ENCODE measurements at places on chromosomes 3 and 15. TPM values are rescaled to one million over a fixed set of nuclear protein-coding genes. Genes with fewer than 3 reads are reported as not detected.

POLR2M gene
- total RNA-seq = 98.0 TPM

DNA sequence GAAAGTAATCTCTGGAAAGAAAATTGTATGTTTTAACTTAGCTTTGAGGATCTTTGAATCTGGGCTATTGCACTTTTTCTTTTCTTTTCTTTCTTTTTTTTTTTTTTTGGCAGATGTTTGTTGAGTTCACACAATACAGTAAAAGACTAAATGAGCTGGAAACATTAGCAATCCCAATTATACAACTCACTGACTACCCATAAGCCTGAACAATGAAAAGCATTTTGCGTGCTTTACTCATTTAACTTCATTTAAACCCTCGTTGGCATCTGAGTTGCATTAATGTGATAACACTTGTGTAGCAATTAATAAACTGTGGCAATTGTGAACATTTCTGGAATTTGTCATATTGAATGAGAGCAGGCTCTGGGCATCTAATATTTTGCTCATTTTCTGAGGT is 269.4 kb upstream of the RBMS3 start:
- H3K4me3 ChIP-seq = no peak overlapping the region
- no peaks in the 10 kb centered on the region for H3K36me3 ChIP-seq
- no peak overlapping the region for H3K27ac ChIP-seq
- H3K4me1 ChIP-seq = no peaks in the 10 kb centered on the region
- H3K27me3 ChIP-seq = no peaks in the 10 kb centered on the region

- no peaks in the 10 kb centered on the region for H3K27me3 ChIP-seq
- H3K4me1 ChIP-seq = no peaks in the 10 kb centered on the region
- H3K4me3 ChIP-seq = no peak overlapping the region
- no peak for DNase-seq
- H3K36me3 ChIP-seq = no peaks in the 10 kb centered on the region
Observed at GRCh38 chr15:101138913-101139880, 112.7 kb downstream of the CHSY1 start.

- H3K4me1 ChIP-seq = no peaks in the 10 kb centered on the region
- H3K27ac ChIP-seq = no peak overlapping the region
- DNase-seq = no peak
- H3K27me3 ChIP-seq = peaks cover 22% of the 10 kb centered on the region
- H3K36me3 ChIP-seq = no peaks in the 10 kb centered on the region
Observed at GRCh38 chr3:183249006-183249718, 3.9 kb upstream of the B3GNT5 start.

DNA sequence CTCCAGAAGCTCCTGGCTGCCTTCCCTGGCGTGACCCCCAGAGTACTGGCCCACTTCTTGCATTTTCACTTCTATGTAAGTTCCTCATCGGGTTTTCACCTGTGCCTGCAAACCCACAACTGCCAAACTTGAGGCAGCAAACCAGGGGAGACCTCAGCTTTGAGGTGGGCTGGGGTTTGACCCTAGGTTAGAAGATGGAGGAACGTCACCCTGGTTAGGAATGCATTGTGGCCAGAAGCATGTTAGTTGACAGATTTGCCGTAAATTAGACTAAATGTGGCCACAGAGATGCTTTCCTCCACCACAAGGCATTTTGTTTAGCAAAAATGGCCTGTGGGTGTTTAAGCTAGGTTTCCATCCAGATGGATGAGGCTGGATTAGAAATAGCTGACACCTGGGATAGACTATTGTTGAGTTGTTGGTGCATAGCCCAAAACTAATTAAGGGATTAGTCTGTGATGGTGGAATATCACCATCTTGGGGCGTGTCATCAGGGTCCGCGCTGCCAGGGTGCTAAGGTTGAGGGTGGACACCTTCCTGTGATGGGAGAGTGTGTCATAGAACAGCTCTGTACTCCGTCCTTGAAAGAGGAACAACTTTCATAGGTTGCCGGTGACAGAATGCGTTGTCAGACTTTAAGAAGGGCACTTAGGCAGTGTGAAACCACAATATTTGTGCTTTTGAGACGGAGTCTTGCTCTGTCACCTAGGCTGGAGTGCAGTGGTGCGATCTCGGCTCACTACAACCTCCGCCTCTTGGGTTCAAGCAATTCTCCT is 3.6 kb downstream of the NISCH start:
- H3K27ac ChIP-seq = no peak overlapping the region
- H3K4me3 ChIP-seq = no peak overlapping the region
- H3K27me3 ChIP-seq = no peaks in the 10 kb centered on the region
- H3K4me1 ChIP-seq = peaks cover 12% of the 10 kb centered on the region
- no peak for DNase-seq

GCNT3 gene
- not detected for total RNA-seq

FAM162A gene
- 28.8 TPM for total RNA-seq

TRIP4 gene
- 17.3 TPM for total RNA-seq

AGTR1 gene
- not detected for total RNA-seq

DNA sequence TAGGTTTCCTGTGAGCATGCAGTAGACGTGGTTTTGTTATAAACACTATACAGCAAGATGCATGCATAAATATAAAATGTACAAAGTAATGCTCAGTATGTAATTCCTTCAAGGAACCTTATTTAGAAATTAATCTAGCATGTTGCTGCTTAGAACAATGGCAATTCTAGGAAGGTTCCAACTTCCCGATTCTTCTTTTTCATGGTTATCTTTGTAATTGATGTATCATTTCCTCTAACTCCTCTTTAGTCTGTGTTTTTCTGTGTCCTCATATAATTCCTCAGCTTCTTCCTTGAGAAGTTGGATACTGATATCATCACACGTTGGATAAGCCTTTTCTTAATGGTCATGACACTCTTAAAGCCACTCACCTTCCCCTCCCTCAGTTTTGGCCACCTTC is 3.5 kb downstream of the TSEN2 start:
- H3K4me3 ChIP-seq = no peak overlapping the region
- H3K27ac ChIP-seq = no peak overlapping the region
- H3K27me3 ChIP-seq = no peaks in the 10 kb centered on the region
- peaks cover 23% of the 10 kb centered on the region for H3K4me1 ChIP-seq
- peaks cover 25% of the 10 kb centered on the region for H3K36me3 ChIP-seq
- no peak for DNase-seq

DNA sequence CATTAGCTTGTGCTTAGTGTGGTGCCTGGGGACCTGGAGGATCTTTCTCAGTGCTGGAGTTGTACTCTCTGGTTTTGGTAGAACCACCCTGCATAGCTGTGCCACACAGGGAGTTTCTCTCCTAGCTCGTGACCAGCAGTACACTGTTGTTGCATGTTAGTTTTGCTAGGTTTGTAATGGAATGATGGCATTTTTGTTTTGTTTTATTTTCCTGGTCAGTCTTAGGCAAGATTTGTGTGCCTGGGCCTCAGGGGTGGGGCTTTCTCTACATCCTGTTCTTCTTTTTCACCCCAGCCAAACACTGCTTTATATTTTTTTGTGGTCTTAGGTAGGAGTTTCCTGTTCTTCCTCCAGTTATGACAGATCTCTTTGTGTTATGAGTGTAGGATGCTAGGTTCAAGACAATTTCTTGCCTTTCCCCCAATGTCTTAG is 534.5 kb upstream of the KCNMB2 start:
- peaks cover 15% of the 10 kb centered on the region for H3K4me1 ChIP-seq
- no peaks in the 10 kb centered on the region for H3K36me3 ChIP-seq
- no peaks in the 10 kb centered on the region for H3K27me3 ChIP-seq
- peak overlapping the region; percentile 45 for H3K27ac ChIP-seq

RBMS3 gene
- total RNA-seq = 0.62 TPM

KNSTRN gene
- 4.8 TPM for total RNA-seq

GOLGA8S gene
- 0.30 TPM for total RNA-seq

ARHGEF3 gene
- total RNA-seq = 107 TPM

BRK1 gene
- total RNA-seq = 74.9 TPM

DNA sequence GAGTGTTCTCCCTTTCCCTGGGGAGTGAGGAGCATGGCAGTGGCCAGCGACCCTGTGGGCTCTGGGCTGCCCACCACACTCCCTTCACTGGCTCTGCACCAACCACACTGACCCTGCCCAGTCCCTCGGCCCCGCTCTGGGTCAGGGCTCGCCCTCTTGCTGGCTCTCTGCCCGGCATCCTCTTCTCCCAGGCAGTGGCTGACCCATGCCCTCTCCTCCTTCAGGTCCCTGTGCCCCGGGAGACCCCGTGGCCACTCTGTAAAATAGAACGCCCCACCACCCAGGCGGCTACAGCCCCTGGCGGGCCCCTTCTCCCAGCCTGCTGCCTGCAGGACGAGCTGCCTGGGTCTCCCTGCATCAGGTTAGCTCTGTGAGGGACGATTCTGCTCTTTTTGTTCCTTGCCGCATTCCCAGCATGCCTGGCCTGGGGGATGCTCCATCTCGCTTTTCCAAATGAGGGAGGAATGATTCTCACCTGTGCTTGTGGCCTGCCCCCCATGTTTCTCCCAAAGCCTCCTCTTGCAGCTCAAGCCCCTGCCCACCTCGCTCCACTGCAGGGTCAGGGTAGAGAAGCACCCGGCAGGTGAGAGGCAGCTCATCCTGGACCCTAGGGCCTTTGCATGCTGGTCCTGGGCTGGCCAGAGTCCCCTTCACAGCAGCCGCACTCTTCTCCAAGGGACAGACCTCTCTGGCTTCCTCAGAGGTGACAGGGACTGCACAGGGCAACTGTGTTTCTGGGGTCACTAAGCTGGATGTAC is 14.5 kb upstream of the CFAP100 start:
- H3K27ac ChIP-seq = no peak overlapping the region
- no peak overlapping the region for H3K4me3 ChIP-seq
- no peaks in the 10 kb centered on the region for H3K36me3 ChIP-seq
- H3K4me1 ChIP-seq = no peaks in the 10 kb centered on the region

- no peak overlapping the region for H3K27ac ChIP-seq
- H3K27me3 ChIP-seq = no peaks in the 10 kb centered on the region
- no peaks in the 10 kb centered on the region for H3K36me3 ChIP-seq
- peaks cover 2% of the 10 kb centered on the region for H3K4me1 ChIP-seq
- DNase-seq = no peak
- no peak overlapping the region for H3K4me3 ChIP-seq
Observed at GRCh38 chr3:71983694-71984093, 198.7 kb upstream of the PROK2 start.

IGSF11 gene
- 0.54 TPM for total RNA-seq

GRCh38 chr3:177475356-177475665 is 278.0 kb upstream of the TBL1XR1 start:
- no peak overlapping the region for H3K27ac ChIP-seq
- H3K4me1 ChIP-seq = no peaks in the 10 kb centered on the region
- no peaks in the 10 kb centered on the region for H3K27me3 ChIP-seq
- H3K36me3 ChIP-seq = no peaks in the 10 kb centered on the region

All from T-cell (primary cell).